Ovary (tissue), 10 donors: ENCODE measurements at places on chromosomes 3 and 15.

DNA sequence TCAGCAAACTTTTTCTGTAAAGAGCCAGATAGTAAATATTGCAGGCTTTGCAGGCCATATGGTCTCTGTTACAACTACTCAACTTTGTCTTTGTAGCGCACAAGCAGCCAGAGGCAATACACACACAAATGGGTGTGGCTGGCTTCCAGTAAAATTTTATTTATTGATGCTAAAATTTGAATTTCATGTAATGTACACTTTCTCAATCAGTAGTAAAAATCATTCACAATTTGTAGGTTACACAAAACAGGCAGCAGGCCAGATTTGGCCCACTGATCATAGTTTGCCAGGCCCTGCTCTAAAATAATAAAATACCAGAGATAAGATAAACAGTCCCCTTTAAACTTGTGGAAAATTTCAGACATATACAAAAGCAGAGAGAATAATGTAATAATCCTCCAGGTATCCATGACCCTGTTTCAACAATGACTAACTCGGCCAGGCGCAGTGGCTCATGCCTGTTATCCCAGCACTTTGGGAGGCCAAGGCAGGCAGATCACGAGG is 330.3 kb downstream of the SHQ1 start:
- DNase-seq: no peak

DNA sequence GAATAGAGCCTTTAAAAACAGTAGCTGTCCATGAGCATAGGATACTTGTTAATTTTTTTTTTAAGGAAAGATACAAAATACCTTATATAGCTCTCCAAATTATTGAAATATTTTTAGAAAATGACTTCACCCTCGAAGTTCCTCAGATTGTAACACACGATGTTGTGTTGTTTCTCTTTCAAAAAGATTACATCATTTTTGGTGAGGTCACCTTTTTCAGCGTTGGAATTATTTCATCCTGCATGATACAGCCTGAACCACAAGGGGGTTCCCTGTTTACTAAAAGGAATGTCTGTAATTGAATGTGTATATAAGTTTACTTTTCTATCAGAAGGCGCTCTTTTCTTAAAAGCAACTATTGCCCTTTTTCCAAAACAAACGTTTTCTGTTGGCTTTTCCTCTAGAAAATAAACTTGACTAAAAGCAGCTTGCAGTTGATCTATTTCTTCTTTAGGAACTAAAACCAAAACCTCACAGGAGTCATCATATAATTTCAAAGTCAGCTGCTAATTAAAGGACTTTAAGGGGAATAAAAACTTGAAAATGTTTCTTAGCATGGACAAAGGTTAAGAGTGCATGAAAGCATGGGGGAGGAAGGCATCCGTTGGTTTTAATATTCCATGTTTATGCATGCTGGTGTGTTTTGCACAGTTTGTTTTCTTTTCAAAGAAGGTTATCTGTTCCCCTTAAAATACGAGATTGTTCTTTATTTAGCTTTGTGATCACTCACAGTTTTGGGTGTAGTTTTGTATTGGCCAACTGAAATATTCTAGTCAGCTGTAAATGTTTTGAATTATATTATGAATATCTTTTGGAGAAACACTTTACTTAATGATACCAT is 29.4 kb downstream of the LYSMD4 start:
- DNase-seq: no peak

DNA sequence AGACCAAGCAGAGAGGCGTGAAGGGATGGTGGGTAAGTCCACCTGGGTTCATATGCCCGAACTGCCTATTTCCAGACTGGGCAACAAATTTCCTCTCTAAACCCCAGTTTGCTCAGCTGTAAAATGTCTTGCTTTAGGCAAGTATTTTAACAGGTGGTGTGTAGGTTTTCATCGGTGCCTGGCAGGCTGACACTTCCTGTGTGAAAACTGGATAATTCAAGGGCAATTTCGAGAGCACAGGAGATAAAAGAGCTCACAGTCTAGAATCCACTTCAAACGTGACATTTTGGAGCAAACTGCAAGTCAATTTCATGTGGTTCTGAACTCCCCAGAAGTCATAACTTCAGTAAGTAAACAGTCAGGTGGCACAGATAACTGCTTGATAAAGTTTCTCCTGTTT is 112.2 kb downstream of the OXNAD1 start:
- no peak for DNase-seq

DNA sequence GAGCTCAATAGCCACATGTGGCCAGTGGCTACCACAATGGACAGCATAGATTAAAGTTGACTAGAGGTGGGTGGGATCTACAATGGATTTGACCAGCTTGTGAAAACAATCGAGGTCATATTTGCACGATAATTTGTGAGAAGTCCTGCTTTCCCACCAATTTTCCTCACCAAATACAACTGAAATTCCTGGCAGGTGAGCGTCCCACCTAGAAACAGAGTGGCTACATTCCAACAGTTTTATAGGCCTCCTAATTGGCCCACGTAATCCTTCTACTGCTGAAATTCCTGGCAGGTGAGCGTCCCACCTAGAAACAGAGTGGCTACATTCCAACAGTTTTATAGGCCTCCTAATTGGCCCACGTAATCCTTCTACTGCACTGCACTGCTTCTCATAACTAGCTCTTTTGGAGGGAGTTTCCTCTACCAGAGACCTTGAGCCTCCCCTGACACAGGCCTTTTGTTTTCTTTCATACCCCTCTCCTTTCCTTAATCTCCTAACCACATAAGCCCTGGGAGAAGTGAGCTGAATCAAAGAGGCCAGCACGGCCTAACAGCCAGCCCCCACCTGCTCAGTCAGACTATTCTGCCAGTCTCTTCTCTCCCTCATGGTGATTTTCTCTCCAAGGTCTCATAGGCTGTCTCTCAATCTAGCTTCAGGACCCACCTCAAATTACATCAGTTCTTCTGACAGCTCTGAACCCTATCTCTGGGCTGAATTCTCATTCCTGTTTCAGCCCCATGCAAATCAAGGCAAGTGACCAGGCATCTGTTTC is 80.2 kb downstream of the BFSP2 start:
- no peak for DNase-seq

GRCh38 chr3:179943117-179943880 is 93.4 kb downstream of the PEX5L start:
- DNase-seq: no peak
